ENCODE measurements at places on chromosomes 4 and X. TPM values are rescaled to one million over a fixed set of nuclear protein-coding genes. Genes with fewer than 3 reads are reported as not detected.

GRCh38 chr4:751676-752075, 46.0 kb downstream of the PCGF3 start:
- DNase-seq = no peak

DNA sequence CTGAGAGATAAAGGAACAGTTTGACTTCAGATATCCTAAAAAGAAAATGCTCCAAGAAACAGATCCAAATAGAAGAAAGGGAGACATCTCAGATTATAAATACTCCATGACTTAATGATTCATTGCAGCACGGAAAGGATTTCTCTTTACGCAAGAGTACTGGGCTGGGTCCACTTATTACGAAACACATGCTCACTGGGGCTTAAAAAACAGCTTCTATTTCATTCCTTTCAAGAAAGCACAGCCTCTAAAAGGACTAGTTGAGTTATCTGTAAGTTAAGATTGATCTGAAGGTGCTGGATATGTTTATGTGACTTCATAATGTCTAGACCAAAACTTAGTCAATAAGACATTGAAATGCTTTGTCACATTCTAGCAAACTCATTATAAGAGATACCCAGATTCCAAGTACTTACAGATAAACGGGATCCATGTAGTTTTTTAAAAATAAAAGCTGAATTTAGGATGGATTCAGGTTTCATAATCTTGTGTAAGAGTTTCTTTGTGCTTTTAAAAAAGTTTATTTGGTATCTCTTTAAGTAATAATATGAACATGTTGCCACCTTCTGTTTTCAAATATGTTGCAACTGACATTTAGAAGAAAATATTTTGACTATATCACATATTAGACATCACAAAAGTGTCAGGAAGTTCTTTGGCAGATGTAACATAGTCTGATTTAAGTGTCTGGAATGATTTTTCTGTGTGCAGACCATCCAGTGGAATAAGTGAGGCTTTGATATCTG, 109.5 kb upstream of the MYOZ2 start:
- DNase-seq = peak; percentile 50

DNA sequence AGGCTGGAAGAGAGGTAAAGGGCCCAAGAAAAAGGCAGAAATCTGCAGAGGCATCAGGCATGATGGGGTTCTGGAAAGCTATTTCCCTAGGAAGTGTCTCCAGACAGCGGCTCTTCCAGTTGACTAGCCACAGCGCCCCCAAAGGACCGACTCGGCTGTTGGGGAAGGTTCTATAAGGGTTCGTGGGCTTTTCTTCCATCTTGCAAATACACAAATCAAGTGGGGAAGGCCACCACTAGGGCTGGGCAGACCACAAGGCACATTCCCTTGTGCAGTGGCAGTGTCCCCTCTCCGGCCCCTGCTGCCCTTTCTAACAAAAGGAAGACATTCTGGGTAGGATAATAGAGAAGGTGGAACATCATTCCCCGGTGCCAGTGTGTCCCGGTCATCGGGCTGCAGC, 18.2 kb downstream of the BCOR start:
- DNase-seq = no peak

GRCh38 chr4:188270273-188271069, 131.2 kb downstream of the TRIML1 start:
- DNase-seq = no peak

GRCh38 chr4:15297344-15297743, 130.5 kb upstream of the C1QTNF7 start:
- DNase-seq = no peak

DNA sequence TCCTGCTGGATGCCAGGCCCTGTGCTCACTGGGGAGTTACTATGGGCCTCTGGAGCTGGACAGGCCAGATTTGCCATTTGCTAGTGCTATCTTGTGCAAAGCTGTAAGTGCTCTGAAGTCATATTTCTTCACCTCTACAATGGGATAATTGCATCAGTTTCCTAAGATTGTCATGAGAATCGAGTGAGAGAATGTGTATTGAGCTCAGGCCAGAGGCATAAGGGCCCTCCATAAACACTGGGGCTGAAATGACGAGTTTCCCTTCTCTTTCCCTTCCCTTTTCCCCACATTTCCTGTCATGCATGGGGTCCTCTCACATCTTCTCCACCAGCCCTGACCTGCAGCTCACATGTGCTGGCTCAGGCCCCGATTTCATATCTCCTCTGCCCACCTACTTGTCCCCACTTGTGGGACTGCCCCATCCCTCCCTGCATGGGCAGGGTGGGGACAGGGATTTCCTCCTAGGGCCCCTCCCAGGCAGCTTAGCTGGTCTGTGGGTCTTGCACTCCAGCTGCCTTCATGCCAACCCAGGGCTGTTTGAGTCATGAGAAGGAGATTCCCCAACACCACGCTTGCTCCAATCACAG, 358.8 kb downstream of the MID1IP1 start:
- no peak for DNase-seq

DNA sequence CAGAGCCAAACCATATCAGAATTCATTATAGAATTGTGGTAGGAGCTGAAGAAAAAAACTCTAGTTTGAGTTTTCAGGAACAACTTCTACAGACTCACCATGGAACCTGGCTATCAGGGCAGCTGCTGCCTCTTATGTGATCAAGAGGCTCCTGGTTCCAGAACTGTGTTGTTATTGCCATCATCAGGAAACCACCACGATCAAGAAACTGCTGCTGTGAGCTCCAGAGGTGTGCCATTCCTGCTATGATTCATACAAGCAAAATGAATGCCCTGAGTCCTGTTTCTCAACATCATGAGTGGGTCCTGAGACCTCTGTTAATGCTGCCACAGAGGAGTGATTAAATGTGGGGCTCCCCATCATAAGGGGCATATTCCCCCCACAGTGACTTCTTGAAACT, 43.7 kb downstream of the TASL start:
- DNase-seq = no peak

GRCh38 chr4:94559351-94559806, 107.6 kb downstream of the PDLIM5 start:
- no peak for DNase-seq

GRCh38 chr4:67575232-67576058, 16.9 kb downstream of the STAP1 start:
- no peak for DNase-seq

DNA sequence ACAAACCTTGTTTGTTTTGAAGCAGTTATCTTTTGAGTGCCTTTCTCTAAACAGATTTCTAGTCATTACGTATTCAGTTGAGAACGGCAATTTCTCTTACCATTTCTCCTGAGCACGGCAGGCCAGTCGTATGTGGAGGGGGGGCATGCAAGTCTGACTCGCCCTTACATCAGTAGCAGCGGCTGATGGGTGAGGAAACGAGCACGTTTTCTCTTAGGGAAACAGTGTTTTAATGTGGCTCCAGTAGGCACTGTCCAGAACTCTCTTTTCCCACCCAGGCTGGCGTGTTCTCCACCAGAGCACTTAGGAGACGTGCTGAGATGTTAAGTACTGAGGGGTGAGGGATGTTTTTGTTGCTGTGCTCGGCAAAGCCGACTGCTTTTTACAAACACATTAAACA, 240.5 kb downstream of the STIM2 start:
- no peak for DNase-seq

GRCh38 chr4:101678180-101678579, 112.3 kb upstream of the BANK1 start:
- no peak for DNase-seq

GRCh38 chr4:61049018-61049417, 151.1 kb upstream of the ADGRL3 start:
- no peak for DNase-seq

GRCh38 chr4:105956569-105956968, 61.3 kb downstream of the NPNT start:
- DNase-seq = no peak

- no peak for DNase-seq
These were observed 171.5 kb upstream of the DIPK2B start for GRCh38 chrX:45372151-45372550.

GRCh38 chr4:163941221-163941905, 446.9 kb downstream of the TMA16 start:
- DNase-seq = no peak

GRCh38 chr4:26434030-26434639, 56.1 kb downstream of the CCKAR start:
- DNase-seq = no peak

- DNase-seq = no peak
These were observed 576.3 kb downstream of the PCDH19 start for GRCh38 chrX:99833821-99834220.

- no peak for DNase-seq
These were observed 537.8 kb upstream of the BOD1L1 start for GRCh38 chr4:14165222-14165920.

Gene AP1S2
- total RNA-seq = 122 TPM

Gene COL4A6
- total RNA-seq = 13.5 TPM

Gene VEGFC
- total RNA-seq = 7.0 TPM

Gene HSFX1
- total RNA-seq = 6.2 TPM

Gene FATE1
- total RNA-seq = not detected
